ENCODE measurements at places on chromosomes 2 and 18.

DNA sequence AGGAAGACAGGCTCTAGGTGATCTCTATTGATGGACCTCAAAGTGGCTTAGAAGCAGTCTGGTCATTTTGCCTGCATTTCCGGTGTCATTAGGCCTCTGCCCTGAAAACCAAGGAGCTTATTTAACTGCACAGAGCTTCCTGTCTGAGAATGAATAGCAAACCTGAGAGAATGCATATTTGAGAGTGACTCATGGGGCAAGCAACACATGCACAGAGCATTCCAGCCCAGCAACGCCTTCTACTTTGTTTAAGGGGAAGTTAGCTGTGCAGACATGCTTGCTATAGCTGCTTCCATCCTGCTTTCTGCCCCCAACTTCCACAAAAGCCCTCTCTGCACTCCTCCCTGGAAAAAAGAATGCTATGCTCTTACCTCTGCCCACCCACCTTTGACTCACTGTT, 232.8 kb downstream of the GRB14 start:
- DNase-seq: no peak

DNA sequence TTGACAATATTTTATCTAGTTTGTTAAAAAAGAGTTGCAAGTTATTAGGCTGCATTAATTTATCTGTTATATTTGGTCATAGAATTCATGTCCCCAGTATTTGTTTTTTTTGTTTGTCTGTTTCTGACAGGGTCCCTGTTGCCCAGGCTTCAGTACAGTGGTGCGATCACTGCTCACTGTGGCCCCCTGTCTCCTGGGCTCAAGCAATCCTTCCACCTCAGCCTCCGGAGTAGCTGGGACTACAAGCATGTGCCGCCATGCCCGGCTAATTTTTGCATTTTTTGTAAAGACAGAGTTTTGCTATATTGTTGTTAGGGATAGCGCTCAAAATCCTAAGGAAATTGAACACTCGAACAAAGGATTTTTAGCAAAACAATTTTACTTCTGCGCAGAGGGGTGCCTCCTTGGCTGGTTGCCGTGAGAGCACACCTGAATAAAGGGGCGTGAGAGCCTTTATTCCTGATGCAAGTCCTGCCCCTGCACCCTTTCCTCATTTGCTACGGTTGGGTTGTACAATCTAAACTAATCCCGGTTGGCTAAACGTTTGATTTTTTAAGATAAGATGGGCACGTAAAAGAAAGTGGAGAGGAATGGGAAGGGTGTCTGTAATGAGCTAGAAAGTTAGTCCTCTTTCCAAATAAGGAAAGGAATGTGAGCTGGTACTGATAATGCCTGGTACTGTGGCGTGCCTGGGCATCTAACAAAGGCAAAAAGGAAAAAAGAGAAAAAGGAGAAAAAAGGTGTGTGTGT, 65.5 kb downstream of the COMMD1 start:
- no peak for DNase-seq

DNA sequence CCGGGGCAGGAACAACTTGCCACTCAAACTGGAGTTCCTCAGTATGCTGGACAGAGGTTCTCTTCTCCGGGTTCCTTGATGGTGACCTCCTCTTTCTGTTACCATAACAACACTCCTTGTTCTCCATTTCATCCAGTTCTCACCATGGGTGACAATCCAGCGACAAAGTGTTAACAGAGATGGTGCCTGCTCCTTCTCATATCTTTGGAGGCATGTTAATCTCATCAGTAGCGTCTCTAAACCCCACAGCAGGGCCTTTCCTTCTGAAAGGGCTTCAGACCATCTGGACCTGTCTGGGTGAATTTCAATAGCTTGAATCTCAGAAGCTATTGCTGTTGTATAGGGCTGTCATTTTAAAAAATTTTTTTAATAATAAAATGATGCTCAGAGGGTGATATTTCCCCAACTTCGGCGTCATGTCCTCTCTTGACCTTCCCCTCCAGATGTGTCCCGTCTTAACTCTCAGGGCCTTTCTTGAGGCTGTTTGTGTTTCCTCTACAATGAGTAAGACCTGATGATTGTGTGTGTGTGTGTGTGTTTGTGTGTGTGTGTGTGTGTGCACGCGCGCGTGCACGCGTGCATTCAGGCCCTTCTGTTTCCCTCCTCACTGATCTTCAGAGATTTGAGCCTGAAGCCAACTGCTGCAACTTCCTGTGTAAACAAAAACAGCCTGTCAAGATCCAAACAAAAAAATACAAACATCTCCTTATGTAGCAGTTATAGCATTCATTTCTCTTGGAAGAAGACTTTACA, 24.3 kb upstream of the CETN1 start:
- DNase-seq: no peak

GRCh38 chr2:55063226-55063625, 13.0 kb upstream of the RTN4 start:
- no peak for DNase-seq

GRCh38 chr18:48657447-48658120, 118.8 kb downstream of the CTIF start:
- no peak for DNase-seq

- DNase-seq: no peak
These were observed 325.9 kb upstream of the NT5C1B start for GRCh38 chr2:18915227-18915626.

GRCh38 chr2:50875561-50875960, 156.4 kb downstream of the NRXN1 start:
- DNase-seq: no peak

GRCh38 chr18:44885507-44885906, 204.8 kb downstream of the SETBP1 start:
- no peak for DNase-seq

- no peak for DNase-seq
These were observed 874.1 kb upstream of the LRATD1 start for GRCh38 chr2:13758412-13758811.

DNA sequence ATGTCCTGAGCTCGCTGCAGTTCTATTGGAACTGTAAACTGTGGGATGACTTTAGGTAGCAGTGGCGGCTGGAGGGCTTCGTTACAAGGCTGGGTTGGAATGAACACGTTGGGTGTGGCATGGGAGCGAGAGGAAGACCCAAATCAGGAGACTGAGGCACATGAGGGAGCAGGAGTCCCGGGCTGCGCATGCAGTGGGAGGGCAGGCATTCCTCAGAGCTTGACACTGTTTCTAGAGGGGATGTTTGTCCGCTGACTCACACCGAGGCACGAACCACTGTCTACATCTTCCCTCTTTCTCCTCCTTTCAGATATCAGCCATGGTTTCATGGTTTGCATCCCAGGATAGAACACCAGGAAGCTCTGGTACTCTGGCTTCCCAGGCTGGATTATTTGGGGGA, 40.6 kb upstream of the LAMA1 start:
- no peak for DNase-seq

- DNase-seq: no peak
These were observed 56.1 kb upstream of the GATA6 start for GRCh38 chr18:22113144-22113844.

DNA sequence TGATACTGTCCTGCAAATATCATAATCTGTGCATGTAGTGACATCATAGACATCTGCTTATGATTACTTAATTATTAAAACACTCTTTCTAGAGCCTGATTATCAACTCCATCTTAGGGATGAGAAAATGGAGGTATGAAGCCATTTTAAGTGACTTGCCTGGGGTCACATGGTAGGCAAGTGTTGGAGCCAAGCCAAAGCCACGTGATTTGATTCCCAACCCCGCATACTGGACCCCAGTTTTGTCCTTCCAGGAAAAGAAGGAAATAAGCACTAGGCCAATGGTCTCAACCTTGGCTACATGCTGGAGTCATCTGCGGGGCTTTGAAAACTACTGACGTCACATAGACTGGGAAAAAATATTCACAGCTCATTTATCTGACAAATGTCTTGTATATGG, 19.6 kb upstream of the SEH1L start:
- no peak for DNase-seq

DNA sequence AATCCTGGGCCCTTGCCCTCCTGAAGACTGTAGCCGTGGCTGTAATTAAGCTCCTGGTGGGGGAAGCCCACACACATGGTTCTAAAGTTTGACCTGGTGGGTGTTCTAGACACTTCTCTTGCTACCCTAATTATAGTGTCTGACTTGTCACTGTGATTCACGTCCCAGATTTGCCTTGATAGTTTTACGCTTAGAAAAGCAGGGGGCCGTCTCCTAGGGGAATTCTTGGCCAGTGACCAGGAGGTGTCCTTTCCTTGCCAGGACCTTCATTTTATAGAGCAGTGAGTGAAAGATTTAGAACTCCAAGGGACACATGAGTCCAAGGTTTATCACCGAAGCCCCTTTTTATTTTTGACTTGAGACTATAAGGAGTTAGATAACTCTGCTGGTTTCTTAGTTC, 9.0 kb downstream of the TMEM214 start:
- no peak for DNase-seq

DNA sequence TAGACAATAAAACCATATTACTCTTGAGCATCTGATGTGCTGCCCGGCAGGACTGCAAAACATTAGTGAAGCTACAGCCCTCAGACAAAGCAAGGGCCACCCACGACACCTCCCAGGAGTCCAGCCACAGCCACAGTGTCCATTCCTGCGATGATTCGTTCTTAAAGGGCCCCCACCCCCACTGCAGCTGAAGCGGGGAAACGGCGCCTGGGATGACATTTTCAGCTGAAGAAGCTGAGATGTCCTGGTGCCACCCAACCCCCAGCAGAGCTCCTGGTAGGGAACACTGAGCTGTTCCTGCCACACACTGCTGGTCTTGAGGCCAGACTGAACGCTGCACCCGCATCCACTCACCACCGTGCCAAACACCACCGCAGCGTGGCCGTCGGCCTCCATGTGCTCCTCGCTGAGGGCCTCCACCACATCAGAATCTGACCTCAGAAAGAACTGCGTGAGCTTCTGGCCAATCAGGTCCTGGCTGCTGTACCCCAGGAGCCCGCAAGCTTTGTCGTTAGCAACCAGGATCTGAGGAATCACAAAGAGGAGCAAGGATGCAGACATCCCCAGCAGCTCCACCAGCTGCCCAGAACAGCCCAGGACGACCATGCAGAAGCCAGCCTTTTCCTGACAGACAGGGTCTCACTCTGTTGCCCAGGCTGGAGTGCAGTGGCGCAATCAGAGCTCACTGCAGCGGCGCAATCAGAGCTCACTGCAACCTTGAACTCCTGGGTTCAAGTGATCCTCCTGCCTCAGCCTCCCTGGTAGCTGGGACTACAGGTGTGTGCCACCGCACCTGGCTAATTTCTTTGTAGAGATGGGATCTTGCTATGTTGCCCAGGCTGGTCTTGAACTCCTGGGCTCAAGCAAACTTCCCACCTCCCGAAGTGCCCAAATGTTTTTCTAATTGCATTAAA, 9.5 kb downstream of the PASK start:
- DNase-seq: no peak

DNA sequence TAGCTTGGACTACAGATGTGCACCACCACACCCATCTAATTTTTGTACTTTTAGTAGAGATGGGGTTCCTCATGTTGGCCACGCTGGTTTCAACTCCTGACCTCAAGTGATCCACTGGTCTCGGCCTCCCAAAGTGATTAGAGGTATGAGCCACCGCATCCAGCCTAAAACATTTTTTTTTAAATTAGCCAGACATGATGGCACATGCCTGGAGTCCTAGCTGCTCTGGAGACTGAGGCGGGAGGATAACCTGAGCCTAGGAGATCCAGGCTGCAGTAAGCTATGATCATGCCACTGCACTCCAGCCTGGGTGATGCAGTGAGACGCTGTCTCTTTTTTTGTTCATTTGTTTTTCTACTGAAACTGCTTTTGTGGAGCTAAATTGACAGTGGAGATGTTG, 64.6 kb upstream of the ATG16L1 start:
- DNase-seq: no peak

DNA sequence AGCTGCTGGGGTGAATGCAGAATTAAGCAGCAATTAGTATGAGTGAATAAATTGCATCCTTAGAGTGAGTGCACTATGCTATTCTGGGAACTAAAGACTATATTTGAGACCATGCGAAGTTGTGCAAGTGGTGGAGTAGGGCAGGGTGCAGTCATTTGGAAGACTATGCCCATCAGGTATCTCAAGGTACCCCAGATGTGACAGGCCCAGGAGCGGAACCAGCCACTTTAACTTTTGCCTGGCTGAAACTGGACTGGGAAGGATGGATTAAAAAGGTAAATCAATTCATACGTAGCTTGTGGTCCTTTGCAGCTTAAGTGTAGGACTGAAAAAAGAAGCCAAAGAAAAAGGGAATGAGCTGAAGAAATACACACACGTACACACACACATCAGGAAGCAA, 1.7 kb downstream of the KYNU start:
- DNase-seq: no peak

GRCh38 chr2:130917006-130917688, 80.4 kb downstream of the ARHGEF4 start:
- no peak for DNase-seq

DNA sequence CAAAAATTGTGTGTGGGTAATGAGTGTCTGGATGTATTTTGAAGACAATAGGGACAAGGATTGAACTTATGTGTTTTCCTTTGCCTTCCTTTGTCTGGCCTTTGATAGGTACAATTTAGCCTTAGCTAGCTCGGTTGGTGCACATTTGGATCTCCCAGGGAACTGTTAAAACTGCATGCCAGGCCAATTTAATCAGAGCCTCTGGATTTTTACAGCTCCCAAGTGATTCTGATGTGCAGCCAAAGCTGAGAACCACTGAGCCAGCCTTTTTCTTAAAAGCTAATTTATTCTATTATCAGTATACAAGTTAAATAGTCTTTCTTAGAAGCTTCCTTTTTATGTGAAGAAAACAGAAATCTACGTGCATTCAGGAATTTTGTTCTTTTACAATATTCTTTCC, 25.0 kb downstream of the PLEK start:
- DNase-seq: no peak

DNA sequence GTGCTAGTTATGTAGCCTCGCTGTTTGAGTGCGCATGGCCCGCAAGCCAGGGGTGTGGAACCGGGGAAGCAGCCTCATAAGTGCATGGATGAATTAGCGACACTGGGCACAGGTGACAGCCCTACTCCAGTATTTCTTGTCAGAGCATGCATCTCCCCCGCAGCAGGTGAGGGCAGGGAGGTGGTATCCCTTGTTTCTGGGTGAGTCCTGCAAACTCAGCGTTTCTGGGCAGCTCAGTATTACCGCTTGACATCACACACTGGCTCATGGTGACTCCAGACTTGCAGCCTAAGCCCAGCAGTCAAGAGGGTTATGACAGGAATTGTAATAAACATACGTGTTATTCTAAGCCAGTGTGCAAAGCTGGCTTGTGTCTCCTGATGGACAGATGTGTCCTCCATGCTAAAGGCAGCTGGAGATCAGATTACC, 2.5 kb downstream of the CABLES1 start:
- DNase-seq: peak; percentile 16

DNA sequence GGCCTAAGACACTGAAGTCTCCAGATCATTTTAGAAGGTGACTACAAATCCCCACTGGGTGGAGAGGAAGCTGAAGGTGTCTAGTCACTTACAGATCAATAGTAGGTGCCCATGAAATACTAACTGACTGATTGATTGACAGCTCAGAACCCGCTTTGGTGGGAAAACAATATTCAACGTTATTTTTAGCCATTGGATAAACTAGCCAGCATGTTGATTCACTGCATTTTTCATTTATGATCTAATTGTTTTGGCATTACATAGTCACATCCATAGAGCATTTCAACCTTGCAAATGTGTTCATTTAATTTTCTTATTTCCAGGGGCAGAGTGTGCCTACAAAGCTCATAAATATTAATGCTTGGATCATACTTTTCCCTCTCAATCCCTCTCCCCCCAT, 162.3 kb downstream of the MREG start:
- DNase-seq: no peak

Data from NCI-H1092 (cell line).